ENCODE measurements at places on chromosomes 5 and 9.
A peak's percentile ranks its signal among the peaks of the same experiment; 100 is the strongest.

GRCh38 chr5:150146862-150147601 lies 8.6 kb downstream of the PDGFRB start:
- no peak for DNase-seq

DNA sequence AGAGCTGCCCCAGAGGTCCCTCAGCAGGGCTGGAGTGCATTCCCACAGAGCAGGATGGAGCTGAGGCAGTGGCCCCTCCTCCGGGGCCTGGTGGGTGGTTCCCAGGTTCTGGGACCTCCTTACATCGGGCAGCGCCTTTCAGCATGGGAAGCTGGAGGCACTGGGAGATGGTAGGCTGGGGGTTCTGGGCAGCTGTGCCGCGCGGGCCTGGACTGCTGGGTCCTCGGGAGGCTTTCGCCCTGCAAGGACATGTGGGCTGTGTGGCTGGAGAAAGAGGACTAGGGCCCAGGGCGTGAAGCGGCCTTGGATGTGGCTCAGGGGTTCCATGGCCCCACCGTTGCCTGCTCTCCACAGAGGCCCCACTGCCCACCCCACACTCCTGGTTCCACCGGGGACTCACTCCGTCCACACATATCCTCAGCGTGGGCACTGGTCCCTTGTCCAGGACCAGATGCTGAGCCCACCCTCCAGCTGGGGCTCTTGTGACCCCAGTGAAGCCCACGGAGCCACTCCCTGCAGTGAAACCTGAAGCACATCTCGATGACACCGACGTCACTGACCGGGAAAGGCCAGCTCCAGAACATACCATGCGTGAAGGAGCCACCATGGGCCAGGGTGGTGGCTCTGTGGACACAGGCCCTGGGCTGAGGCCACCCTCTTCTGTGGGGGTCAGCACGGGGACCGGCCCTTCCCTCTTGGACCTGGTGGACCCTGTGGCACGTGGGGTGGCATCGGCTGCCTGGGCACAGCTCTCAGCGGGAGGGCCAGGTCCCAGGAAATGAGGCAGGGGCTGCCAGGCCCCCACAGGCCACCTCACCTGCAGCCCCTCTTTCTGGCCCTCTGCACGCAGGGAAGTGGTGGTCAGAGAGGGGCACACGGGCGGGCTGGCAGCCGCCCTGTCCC lies 31.5 kb upstream of the NKD2 start:
- DNase-seq = peak; percentile 59

- DNase-seq = peak; percentile 50
Measured at GRCh38 chr9:82763656-82764055, 299.3 kb downstream of the RASEF start.

- no peak for DNase-seq
Measured at GRCh38 chr5:135392256-135392655, 6.8 kb downstream of the MACROH2A1 start.

GRCh38 chr5:177131352-177132135 lies 2.0 kb upstream of the NSD1 start:
- peak; percentile 84 for DNase-seq

- no peak for DNase-seq
Measured at GRCh38 chr9:128026773-128027541, 40.2 kb downstream of the NAIF1 start.

DNA sequence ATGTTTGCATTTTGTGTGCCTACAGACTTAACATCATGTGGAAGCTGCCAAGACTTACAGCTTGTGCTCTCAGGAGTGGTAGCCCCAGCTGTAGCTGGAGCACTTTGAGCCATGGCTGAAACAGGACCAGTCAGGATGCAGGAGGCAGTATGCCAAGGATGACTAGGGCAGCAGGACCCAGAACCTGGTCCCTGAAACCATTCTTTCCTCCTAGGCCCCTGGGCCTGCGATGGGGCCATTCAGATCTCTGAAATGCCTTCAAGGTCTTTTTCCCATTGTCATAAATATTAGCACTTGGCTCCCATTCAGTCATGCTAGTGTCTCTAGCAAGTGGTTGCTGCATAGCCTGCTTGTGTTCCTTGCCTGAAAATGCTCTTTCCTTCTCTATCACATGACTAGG lies 29.6 kb upstream of the VLDLR start:
- DNase-seq = no peak

DNA sequence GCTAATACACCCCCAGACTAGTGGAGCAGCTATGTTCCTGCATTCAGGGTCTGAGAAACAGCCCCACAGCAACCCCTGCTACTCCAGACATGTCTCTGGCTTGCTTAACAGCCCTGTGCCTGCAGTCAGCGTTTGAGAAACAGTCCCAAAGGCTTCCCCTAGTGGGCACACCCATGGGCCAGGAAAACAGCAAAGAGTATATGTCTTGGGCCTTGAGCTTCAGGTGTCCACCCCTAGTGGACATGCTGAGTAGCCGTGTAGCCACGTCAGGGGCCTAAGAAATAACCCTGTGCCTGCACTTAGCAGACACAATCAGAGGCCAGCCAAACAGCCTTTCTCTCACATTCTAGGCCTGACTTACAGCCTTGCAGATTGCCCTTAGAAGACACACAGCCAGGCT lies 698.6 kb downstream of the PTPRD start:
- DNase-seq = peak; percentile 76

- DNase-seq = peak; percentile 70
Measured at GRCh38 chr5:39423331-39423751, 1.4 kb downstream of the DAB2 start.

DNA sequence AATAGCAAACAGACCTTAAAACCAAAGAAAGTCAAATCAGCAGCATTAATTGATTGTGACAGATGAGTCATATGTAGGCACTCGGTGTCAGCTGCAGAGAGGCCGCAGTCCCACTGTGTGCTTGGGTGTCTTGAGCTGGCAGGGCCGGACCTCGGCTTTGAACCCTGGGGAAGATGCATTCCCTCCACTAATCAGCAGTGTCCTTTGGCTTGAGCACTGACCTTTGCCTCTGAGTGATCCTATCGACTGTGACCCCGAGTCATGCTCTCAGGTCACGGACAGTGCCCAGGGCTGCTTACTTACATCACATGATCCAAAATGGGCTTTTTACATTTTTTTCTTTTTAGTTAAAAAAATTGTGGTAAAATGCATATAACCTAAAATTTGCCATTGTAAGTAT lies 188.7 kb downstream of the GADD45G start:
- no peak for DNase-seq

GRCh38 chr9:107600060-107600573 lies 110.5 kb upstream of the KLF4 start:
- DNase-seq = no peak

DNA sequence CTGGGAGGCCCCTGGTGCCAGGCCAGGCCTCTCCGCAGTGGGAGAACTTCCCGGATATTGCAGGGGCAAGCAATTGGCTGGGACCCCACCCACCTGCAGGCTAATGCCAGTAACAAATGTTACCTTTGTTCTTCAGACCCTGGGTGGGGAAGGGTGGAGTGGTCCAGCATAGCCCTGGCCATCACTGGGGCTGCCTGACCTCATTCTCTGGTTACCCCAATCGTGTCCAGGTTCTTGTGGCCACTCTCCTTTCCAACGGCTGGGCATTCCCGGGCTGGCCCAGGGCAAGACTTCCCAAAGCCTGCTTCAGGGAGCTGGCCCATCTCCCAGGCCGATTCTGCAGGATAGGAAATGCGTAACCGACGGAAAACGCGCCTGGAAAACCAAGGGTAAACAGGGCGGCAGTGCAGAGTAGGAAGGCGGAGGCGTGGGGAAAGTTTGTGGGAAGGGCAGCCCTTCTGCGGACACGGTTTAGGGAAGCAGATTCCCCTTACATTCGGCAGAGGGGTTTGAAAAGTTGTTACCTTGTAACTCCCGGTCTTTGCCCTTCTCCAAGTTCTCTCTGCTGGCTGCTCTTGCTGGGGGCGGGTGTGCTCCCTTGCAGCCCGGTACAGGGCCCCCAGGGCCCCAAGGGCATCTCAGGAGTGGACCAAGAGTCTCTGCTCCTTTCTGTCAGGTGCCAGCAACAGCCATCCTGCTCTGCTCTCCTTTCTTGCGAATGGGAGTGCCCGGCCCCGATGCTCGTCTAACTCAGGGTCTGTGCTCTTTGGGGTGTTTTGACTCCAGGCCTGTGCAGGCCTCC lies 3.5 kb downstream of the NRARP start:
- DNase-seq = peak; percentile 63

DNA sequence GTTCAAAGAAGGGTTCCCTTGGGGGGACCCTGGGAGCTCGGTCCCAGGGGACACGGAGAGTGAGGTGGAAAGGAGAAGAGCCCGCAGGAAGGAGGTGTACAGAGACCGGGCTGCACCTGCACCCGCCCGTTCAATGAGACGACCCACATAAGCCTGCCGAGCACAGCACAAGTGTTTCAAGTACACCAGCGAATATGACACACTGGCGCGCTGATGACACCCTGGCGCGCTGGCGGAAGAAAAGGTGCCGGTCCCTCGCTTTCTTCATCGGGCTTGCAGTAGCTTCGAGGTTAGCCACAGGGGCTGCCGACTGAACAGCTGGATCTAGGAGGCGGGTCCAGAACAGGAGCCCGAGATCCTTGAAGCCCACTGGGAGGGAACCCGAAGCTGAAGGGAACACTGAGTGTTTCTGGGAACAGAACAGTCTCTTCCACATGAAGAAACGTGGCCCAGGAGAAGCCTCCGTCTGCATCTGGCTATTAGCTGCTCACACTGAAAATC lies 1.4 kb downstream of the TBC1D9B start:
- no peak for DNase-seq

- no peak for DNase-seq
Measured at GRCh38 chr5:32848681-32849080, 137.6 kb downstream of the NPR3 start.

DNA sequence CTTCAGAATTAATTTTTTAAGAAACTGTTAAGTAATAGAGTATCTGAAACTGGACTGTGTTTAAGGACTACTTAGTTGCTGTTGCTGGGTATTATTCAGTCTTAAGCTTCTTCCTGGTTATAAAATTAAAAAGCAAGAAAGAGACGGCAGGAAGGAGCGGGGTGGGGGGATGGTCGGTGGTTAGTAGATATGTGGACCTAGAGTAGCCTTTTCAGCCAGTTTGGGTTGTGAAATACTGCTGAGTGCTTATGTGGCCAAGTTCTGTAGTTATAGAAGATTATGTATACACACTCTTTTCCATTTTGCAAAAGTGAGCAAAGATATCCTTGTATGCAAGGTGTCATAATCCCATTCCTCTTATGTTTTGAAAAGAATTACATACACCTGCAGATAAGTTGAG lies 28.5 kb downstream of the TRIO start:
- DNase-seq = no peak

DNA sequence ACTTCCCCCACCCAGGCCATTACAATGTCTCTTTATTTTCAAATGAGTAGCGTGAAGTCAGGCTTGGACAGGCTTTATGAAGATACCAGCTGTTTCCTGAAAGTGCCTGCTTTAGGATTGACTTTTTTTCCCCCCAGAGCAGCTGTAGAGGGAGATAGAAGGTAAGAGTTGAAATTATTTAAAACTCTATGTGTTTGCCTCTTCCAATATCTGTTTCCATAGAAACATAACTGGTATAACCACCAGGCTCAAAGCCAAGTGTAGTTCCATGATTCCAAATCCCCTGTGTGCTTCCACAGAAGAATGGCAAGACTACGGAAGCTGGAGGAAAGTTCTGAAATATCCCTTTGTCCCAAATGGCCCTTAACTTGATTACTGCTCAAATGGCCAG lies 87.4 kb upstream of the TBC1D2 start:
- no peak for DNase-seq

DNA sequence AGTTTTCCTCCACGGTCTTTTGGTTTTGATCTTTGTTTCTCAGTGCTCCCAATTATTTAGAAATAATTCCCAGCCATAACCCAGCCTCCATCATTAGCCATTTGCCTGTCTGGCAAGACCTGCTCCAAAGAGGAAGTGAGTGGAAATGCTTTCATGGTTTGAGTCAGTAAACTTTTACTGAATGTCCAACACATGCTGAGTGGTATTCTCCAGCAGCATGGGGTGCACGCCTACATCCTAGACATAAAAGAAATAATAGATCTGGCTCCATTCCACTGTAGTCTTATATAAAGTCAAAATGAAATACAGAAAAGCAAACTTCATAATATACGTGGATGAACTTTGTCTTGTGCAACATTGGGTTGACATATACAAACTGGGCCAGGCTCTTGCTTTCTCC lies 757.2 kb downstream of the TLE1 start:
- no peak for DNase-seq

- DNase-seq = no peak
Measured at GRCh38 chr9:135596211-135596610, 34.7 kb downstream of the PAEP start.

GRCh38 chr5:922436-923280 lies 30.0 kb downstream of the TRIP13 start:
- DNase-seq = no peak

DNA sequence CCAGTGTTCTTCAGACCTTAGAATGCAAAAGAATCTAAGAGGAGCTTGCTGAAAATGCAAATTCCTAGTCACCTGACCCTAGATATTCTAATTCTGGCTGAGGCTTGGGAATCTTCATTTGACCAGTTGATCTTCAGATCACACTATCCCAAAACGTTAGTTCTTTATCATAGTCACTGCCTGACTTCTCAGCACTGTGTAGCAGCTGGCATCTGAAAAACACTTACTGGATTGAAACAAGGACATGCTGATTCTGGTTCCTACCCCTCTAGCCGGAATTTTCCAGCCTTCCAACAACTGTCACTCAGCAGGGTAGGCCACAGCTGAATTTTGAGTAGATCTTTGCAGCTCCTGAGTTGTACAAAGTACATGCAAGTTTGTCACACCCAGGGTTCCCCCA lies 72.2 kb downstream of the EBF1 start:
- no peak for DNase-seq

DNA sequence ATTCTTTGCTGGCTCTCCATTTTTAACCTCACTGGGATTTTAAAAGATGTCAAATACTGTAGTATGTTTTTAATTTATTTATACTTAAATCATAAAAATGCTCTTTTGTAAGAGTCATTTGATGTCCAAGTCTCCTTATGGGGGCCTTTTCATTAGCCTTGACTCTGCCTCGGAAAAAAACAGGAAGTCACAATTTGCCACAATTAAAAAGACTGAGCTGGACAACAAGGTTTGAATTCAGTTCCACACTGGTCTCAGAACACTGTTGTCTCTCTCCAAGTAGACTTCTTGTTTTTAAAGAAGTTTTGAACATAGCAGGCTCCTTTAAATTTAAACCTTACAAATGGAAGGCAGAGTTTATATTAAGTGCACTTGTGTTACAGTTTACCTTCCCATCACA lies 444.2 kb downstream of the ACTL7B start:
- no peak for DNase-seq

- no peak for DNase-seq
Measured at GRCh38 chr9:136784249-136784996, 6.7 kb upstream of the TMEM141 start.

- DNase-seq = no peak
Measured at GRCh38 chr5:126831156-126831555, 54.2 kb downstream of the LMNB1 start.

- peak; percentile 81 for DNase-seq
Measured at GRCh38 chr9:99264070-99264680, 42.1 kb downstream of the SEC61B start.
